ENCODE measurements at places on chromosomes 16 and 17.

DNA sequence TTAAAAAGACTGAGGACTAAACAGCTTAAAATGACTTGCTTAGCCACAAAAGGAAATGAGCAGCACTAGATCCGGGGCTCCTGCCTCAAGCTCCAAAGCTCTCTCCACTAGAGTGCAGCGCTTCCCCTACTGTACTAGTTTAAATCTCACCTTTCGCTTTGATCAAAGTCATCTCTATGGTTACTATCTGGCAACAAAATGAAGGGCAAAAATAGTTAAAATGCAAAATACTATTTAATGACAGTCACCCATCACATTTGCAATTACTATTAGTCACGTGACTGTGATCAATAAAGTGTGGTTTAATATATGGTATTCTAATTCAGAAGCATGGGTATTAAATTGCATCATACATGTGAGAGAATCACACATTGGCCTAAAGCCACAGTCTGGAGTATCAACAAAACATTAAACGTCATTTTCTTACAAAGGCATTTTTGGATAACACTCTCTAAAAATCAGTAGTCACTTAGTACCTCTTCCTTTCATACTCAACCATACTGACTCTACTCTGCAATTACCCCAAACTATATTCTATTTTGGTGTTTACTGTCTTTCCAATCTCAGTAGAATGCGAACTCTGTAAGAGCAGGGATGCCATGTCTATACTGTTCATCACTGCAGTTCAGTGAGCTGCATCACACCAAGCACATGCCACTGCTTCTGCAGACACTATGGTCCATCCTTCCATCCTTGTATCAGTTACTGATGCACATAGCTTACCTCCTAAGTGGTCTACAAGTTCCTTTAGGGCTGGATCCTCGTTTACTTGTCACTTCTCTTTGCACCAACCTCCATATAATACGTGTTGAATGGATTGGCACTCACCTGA is 6.2 kb downstream of the PSMD12 start:
- no peak for DNase-seq

- DNase-seq = peak; percentile 53
Observed at GRCh38 chr17:45973099-45973780, 25.8 kb upstream of the STH start.

- no peak for DNase-seq
Observed at GRCh38 chr17:58412961-58413586, 4.3 kb downstream of the RNF43 start.

- no peak for DNase-seq
Observed at GRCh38 chr17:47277921-47278320, 24.3 kb downstream of the ITGB3 start.

DNA sequence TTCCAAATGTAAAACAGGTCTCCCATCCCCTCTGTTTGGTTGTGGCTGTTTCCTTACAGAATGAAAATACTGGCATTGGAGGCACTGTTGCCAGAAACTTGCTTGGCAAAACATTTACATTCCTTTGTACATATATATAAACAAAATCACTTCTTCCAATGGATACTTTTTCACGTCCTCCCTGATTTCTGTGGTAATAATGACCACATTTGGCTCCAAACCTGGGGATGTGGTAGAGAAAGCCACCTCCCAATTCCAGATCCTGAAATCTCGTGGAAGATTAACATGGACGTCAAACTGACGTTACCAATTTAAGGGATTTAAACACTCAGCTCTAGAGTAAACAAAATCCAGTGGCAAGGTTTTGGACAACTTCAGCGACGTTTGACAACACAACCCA is 370.8 kb upstream of the ZFHX3 start:
- no peak for DNase-seq

DNA sequence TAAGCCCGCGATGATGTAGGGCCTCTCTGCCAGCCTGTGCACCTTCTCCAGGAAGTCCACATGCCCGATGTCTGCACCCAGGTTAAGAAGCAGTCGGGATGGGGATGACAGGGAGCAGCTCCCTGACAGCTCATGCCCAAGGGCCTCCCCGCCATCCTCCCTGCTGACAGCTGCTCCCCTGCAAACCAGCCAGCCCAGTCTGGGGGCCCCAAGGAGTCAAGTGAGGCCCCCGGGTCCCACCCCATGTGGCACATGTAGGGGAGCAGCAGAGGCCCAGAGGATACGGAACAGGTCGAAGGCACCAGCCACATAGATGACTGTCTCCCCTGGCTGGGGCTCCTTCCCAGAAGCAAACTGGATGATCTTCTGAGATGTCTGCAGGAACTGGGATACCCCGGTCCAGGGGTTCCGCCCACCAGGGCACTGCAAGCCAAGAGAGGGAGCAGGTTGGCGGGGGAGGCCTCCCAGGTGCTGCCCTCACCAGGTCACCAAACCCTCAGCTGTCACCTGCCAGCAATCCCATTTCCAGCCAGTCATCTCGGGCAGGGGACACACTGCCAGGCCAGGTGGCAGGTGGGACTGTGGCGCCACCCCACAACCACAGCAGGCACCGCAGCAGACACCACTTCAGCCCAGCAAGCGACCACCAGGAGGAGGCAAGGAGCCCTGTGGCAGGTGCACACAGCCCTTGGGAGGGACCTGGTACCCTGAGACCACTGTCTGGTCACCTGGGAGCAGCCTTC is 4.6 kb downstream of the PCYT2 start:
- no peak for DNase-seq

- no peak for DNase-seq
Observed at GRCh38 chr16:970386-970765, 408 bp downstream of the LMF1 start.

Data from posterior vena cava (tissue), 2 donors.